ENCODE measurements at places on chromosomes 5 and 9. TPM values are rescaled to one million over a fixed set of nuclear protein-coding genes. Genes with fewer than 3 reads are reported as not detected.

GRCh38 chr5:95283761-95284571 lies 928 bp downstream of the MCTP1 start:
- peaks cover 96% of the 10 kb centered on the region for H3K27me3 ChIP-seq
- H3K4me3 ChIP-seq = peak overlapping the region; percentile 53
- no peak overlapping the region for H3K27ac ChIP-seq
- DNase-seq = peak; percentile 8
- peaks cover 3% of the 10 kb centered on the region for H3K4me1 ChIP-seq

DNA sequence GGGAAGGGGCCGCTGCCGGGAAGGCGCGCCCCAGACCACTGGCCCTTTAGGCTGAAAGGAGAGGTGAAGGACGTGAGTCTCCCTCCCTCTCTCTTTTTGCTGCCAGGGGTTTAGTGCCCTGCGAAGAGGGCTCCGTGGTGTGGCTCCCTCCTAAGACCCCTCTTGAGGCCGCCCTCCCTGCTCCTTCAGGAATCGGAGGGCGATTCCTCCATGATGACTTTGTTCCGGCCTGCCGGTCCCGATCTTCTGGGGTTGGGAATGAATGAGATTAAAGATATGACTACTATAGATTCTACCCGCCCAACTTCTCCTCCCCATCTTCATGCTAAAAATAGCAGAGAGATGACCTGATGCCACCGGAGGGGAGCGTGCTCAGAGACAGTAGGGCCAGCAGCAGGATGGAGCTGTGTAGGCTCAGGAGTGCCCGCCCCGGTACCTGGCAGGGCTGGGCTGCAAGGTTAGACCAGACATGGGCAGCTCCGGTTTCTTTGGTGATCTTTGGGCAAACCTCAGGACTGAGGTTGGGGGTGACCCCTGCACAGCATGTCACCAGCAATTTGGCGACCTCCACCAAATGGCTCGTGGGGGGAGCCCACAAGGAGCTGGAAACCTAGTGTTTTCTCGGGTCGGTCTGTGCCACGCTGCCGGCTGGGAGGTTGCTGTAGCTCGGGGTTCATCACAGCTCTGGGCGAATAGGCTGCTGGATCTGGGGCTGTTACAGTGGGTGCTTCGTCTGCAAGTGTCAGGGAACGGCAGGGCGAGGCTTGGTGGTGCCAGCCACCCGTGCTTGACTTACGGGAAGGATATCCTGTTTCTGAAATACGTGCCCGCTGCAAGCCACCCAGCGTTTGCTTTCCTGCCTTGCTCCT lies 1.7 kb downstream of the OLFM1 start:
- no peak for DNase-seq
- no peak overlapping the region for H3K27ac ChIP-seq
- H3K36me3 ChIP-seq = no peaks in the 10 kb centered on the region

DNA sequence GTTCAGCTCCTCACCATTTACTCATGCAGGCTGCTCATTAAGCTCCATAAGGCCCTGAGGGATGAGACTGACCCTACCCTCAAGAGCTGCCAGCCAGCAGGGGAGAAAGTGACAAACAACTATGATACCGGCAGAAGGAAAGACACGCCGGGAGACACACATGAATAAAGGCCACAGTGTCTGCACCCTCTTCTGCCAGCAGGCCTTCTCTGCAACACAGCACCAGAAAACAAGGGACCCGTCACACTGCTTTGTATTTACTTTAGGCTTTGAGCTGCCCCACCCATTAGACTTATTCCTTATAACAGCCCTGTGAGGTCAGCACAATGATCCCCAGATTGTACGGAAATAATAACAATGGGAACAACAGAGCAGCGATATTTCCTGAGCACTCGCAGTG lies 7.2 kb downstream of the GABBR2 start:
- H3K4me3 ChIP-seq = no peak overlapping the region
- DNase-seq = no peak
- no peaks in the 10 kb centered on the region for H3K4me1 ChIP-seq
- no peaks in the 10 kb centered on the region for H3K36me3 ChIP-seq

DNA sequence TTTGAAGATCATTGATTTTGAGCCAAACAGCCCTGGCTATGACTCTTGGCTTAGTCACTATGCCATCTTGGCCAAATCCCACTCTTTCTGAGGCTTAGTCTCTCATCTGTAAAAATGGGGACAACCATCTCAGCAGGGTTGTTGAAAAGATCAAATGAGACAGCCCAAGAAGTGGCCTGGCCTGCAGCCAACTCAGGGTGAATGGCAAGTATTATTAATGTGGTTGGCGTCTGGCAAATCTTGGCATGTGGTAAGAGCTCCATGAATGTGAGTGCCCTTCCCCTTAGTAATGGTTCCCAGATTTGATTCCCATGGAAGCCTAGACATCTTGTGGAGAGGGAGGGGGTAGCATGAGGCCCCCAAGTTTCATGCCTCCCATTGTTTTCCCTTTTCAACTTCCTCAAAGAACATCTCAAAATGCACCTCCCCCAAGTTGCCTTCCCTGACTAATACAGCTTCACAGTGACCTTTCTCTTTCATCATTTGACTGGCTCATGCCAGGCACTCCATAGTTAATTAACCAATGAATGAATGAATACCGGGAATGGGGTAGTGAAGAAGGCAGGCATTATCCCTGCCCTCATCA lies 11.8 kb upstream of the TGFBI start:
- no peaks in the 10 kb centered on the region for H3K36me3 ChIP-seq
- no peaks in the 10 kb centered on the region for H3K4me1 ChIP-seq
- DNase-seq = peak; percentile 81
- H3K27me3 ChIP-seq = peaks cover 10% of the 10 kb centered on the region

DNA sequence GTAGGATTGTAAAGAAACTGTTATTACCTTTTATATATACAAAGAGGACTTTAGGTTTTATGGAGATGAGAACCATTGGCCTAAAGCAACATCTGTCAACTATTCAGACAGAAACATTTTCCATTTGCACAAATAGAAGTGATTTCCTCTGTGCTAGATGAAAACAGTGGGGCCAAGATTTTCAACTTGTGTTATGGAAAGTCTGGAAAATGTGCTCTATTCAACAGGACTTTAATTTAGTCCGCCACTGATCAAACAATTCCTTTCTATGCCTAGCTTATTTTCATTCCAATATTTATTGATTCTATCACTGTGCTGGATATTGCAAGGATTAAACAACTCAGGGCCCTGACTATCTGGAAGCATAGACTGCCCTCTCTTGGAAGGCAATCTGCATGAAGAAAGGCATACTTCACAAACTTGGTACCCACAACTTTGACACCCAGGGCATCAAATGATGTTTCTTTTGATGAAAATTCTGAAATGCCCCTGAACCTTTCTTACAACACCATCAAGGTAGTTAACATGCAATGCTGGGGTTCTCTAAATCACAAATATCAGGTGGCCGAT lies 126.6 kb upstream of the HMHB1 start:
- H3K4me1 ChIP-seq = no peaks in the 10 kb centered on the region
- DNase-seq = no peak
- no peak overlapping the region for H3K27ac ChIP-seq
- no peaks in the 10 kb centered on the region for H3K27me3 ChIP-seq
- H3K36me3 ChIP-seq = no peaks in the 10 kb centered on the region
- H3K4me3 ChIP-seq = no peak overlapping the region

The FAM221B gene
- total RNA-seq = not detected

The BTNL3 gene
- not detected for total RNA-seq
